ENCODE measurements at places on chromosomes 4 and X.

GRCh38 chr4:21184788-21185187, 484.5 kb downstream of the PACRGL start:
- no peak for DNase-seq

GRCh38 chr4:110900213-110900769, 277.4 kb upstream of the PITX2 start:
- DNase-seq: no peak

DNA sequence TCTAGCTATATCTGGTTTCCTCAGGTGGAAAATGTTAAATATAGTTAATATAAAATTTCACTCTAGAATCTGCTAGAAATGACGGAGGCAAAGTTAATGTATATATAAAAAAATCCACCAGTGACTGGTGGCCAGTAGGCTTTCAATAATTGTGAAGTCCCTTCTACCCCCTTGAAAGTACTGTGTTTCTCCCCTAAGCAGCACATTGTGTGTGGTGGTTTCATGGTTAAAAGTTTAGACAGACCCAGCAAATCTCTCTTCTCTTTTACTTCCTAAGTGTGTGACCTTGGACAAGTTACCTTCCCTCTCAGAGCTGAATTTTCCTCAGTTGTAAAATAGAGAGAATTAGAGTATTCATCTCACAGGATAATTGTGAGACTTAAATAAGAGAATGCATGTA, 600 bp upstream of the HEPH start:
- DNase-seq: no peak

- DNase-seq: no peak
Observed at GRCh38 chr4:70815370-70815769, 24.3 kb downstream of the GRSF1 start.

DNA sequence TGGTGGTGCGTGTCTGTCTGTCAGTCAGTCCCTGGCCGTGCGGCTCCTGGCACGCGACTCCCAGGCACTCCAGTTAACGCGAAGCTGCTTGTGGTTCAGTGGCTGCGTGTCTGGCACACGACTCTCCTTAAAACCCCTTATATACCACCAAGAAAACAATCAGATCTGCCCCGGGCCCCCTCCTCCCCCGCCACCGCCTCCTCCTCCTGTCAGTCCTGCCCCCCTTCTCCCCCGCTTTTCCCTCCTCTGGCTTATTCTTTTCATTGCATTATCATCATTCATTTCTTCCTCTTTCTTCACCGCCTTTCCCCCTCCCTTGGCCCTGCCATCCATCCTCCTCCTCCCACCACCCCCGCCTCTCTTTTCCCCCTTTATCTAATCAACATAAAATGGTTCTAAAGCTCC, at the start of gene NEUROG2:
Gene NEUROG2 (minus strand): TSS at position 115 of the 405 bp plus-strand sequence. CDS start 705 bp downstream, outside the sequence.
- no peak for DNase-seq

GRCh38 chr4:52234561-52235440, 183.7 kb downstream of the SPATA18 start:
- no peak for DNase-seq

- no peak for DNase-seq
Observed at GRCh38 chrX:57156397-57157049, 19.3 kb upstream of the SPIN2A start.

- DNase-seq: no peak
Observed at GRCh38 chrX:124488412-124489161, 142.2 kb downstream of the SH2D1A start.

GRCh38 chr4:91267543-91267942, 1036.2 kb upstream of the GRID2 start:
- no peak for DNase-seq

GRCh38 chr4:40630335-40631021, 814 bp upstream of the RBM47 start:
- peak; percentile 23 for DNase-seq

- DNase-seq: no peak
Observed at GRCh38 chr4:90187148-90187884, 60.1 kb downstream of the CCSER1 start.

- no peak for DNase-seq
Observed at GRCh38 chr4:73021634-73022033, 47.9 kb downstream of the COX18 start.
